ENCODE measurements at places on chromosomes 4 and X.

- no peak for DNase-seq
Observed at GRCh38 chrX:31237189-31237588, 165.3 kb upstream of the FTHL17 start.

GRCh38 chr4:24930151-24930550 lies 17.3 kb upstream of the CCDC149 start:
- no peak for DNase-seq

- no peak for DNase-seq
Observed at GRCh38 chr4:120855307-120856001, 67.1 kb downstream of the PRDM5 start.

DNA sequence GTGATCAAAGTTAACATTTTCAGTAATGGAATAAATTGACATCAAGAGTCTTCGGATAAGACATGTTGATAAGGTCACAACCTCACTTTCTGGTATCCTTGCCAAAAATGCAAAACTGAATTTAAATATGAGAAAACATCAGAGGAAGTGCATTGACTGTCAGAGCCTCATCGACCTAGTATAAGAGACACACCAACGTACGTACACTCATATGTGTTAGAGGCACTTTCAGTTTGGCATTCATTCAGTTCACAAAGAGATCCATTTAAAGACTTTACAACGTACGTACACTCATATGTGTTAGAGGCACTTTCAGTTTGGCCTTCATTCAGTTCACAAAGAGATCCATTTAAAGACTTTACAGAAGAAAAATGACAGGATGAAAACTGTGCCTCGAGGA lies 280.3 kb downstream of the INPP4B start:
- no peak for DNase-seq

DNA sequence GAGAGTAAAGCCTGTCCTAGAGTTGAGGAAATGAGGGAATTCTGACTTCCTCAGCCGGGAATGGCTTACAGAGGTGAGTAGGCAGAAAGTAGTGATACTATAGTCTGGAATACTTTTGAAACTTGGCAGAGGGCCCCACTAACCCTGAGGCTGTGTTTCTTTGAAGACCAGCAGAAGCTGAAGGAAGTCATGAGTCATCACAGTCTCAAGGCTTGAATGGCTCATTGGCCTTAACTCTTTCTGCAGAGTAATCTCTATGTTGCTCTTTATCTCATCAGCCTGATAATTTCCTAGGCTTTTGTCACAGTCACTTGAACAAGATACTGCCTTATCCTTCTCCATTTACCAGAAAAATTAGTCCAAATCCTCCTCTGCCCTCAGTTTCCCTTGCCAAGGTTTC lies 80.8 kb downstream of the ANKRD50 start:
- DNase-seq = no peak

All from stimulated activated CD4-positive, alpha-beta T cell treated with anti-CD3 and anti-CD28 coated beads, Interleukin-4, amount 100 ng/mL, for 48 hours (primary cell).